ENCODE measurements at places on chromosomes 6 and 20.

DNA sequence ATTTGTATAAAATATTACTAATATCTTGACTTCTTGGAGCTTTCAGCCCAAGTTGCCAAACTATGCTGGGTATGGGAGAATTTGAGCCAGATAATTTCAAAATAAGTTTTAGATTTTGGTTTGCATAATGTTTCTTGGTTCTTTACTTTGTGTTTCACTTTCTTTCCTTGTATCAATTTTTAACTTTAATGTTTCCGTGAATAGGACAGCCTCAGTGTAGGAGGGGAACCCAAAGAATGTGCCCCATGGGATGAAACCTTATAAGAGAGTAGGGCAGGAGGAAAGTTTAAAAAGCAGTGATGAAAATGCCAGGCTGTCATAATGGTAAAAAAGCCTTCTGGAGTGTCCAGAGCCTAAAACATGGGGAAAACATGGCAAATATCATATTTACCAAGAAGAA lies 252.4 kb upstream of the IRAK1BP1 start:
- no peak for DNase-seq

DNA sequence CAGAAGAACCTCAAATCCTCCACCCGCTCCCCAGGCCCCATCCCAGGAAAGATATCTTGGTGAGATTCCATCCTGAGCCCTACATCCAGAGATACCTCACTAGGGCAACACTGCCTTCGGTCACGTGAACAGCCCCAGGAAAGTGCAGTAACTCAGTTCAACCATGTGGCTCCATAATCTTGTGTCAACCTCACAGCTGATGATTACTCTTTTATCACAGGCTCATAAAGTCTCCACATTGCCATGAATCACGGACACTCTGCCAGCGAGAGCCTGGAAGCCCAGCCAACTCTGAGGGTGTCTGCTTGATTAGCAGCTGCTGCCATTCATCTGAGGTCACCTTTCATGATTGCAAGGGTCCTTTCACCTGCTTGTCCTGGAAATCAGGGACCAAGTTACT lies 175.8 kb upstream of the LRFN2 start:
- no peak for DNase-seq

DNA sequence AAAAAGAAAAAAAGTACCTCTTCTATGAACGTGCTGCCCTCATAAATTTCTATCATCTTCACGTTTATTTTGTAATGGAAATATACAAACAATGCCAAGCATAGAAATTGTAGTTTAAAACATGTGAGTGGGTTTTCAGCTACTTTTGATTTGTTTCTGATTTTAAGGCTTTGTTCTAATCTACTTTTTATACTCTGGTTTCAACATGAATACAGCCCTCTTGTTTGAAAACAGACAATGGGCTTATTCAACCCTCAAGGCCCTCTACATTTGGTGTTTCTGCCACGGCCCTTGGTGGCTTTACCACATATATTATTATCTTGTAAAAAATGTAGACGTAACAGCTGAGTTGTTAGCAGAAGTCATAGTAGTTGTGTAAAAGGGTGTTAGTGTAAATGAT lies 153.9 kb downstream of the SOX4 start:
- no peak for DNase-seq

GRCh38 chr6:151482290-151482689 lies 11.5 kb upstream of the CCDC170 start:
- DNase-seq, result peak; percentile 11

GRCh38 chr20:50666709-50667298 lies 24.5 kb downstream of the RIPOR3 start:
- no peak for DNase-seq

DNA sequence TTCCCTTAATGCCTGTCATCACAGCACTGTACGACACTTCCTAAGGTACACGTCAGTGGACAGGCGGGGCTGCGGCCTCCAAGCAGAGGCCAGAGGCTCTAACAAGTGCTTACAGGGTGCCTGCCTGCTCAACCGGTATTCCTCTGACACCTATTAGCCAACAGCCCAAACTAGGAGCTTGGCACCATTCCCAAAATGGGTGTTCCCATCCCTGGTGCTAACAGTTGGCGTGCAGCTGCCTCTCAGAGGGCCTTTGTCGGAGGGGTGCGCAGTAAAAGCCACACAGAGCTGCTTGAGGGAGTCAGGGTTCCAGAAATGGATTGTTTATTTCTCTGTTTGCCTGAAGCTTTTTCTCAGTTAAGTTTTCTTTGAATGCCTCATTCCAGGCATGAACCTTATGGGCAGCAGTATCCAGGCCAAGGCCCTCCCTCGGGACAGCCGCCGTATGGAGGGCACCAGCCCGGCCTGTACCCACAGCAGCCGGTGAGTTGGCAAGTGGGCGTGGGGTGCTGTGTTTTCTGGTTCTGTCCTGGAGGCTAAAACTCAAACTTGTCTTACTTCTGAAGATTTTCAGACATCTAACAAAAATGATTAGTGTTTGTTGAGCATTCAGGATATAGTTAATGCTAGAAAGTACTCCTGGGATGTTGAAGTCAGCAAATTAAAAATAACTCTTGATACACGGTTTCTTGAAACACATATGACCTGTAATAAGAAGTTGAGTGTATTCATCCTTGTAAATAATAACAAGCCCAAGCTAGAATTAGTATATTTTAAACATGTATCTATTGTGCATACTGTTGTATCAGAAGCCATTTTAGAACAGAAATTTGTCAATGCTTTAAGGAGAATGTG lies 124.7 kb downstream of the TMEM242 start:
- no peak for DNase-seq

GRCh38 chr6:111668410-111668809 lies 62.7 kb upstream of the TRAF3IP2 start:
- DNase-seq, result no peak

DNA sequence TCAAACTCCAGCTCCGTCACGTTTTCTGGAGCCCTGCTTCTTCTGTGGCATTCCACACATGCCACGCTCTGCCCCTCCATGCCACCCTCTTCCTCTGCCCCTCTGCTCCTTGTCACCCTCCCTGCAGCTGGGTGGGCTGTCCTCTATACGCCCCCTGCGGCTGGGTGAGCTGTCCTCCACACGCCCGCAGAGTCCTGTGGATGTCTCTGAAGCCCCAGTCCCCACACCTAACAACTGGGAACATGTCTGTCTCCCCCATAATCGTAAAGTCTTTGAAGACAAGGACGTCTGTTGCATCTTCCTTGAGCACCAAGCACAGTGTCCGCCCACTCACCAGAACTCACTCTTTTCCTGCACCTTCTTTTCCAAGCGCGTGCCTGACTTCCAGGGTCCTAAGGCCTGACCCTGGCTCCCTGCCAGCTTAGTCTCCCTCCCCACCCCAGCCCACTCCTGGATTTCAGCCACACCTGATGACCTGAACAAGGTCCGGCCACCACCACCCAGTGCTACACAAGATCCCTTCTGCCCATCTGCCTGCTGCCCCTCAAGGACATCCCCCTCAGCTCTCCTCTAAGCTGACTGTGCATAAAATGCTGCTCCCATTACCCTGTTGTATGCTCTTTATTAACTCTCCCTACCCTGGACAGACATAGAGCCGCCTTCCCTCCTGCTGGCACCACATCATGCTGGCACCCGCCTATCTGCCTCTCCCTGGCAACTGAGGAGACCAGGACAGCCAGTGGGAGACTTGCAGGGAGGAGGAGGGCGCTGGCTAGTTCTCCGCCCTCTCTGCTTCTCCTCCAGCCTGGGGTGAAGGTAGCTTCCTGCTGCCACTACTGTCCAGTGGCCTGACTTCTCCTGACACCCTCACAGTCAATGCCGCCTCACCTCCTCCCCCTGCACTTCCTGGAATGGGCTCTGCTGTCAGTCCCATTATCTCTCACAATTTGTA lies 10.7 kb upstream of the PRR18 start:
- no peak for DNase-seq

- no peak for DNase-seq
Measured at GRCh38 chr6:41679696-41680095, 41.4 kb downstream of the MDFI start.

DNA sequence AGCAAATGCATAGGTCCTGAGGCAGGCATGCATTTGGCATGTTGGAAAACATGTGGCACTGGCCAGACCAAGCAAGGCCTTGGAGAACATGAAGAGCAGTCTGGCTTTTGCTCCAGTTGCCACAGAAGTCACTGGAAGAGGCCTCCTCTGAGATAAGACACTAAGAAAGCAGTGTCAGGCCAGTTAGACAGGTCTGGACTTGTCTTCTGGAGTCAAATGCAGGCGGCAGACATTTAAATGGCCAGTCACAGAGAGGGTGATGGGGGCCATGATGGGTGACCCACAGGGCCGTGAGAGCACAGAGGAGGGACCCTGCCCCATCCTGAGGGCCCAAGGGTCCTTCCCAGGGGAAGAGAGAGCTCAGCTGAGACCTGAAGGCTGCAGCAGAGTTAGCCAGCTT lies 26.7 kb upstream of the ADA start:
- DNase-seq, result no peak

DNA sequence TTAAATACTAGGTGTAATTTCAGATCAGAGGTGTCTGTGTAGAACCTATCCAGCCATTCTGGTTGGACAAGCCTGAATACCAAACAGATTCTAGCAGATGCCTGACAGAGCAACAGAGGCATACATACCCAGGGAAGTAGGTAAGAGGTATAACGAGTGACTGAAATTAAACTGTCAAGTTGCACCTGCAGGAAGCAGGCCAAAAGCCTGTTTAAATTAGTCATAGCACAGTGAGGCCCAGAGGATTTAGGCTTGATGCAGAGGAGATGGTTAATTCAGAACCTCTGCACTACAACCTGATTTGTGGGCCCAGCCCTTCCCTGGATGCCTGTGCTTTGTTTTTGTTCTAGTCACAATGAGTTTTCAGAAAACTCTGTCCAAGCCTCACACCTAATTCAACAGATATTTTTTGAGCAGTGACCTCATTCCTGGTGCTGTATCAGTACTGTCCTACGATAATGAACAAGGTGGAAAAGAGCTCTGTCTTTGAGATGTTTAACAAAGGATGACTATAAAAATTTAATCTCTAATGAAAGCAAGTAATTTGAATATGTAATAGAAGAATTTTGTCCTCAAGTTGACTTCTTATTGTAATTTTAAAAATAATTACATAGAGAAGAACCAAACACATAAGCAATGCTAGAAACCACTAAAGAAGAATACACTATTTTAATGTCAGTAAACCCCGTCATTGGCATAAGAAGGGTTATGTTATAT lies 31.7 kb downstream of the C6orf58 start:
- no peak for DNase-seq

DNA sequence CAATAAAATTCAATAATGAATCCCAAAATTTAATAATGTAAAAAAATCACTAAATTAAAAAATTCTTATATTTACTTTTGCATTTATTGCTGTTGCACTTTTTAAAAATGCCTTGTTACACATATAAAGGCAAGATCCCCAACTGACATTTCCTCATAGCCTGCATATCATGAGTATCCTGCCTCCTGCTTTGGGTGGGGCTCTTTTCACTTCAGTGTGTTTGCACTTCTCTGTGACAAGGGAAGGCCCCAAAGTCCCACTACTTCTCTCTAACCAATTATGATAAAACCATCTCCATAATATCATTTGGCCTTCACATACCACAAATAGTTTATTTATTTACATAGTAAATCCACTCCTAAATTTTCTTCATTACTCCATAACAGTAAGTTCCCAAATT lies 446.1 kb upstream of the MARCKS start:
- no peak for DNase-seq

DNA sequence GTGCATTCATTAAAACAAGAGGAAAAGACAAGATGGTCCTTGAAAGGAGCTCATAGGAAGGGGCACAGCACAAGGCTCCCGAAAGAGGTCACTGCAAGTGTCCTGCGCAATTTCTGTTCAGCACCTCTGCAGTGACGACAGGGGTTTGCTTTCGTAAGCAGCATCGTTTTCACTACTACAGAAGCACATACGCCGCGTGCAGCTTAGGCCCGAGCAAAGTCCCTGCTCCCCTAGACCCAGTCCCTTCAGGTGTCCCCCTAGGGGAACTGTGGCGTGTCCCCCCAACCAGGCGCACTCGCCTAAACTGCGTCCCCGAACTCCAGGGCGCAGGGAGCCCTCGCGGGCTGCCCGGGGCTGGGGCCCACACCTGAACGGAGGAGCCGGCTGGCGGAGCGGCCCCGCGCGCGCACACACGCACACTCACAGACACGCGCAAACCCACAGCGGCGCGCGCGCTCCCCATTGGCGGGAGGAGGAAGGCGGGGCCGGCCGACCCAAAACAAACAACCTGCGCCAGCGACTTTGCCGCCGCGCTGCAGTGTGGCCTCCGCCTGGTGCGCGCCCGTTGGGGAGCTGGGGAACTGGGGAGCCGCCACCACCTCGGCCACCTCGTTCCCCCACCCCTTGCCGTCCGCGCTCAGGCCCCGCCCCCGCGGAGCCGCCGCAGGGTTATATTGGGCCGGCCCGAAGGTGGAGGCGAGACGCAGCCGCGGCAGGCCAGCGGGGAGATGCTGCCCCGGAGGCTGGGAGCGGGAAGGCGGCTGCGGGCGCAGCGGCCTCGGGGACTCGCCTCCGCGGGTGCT lies at the start of gene FOXQ1:
FOXQ1 (plus strand) TSS at position 699 of the 803 bp plus-strand sequence. CDS start 607 bp downstream, outside the sequence.
- DNase-seq, result no peak

GRCh38 chr6:170006071-170006899 lies 254.9 kb downstream of the ERMARD start:
- DNase-seq, result no peak

GRCh38 chr6:148351309-148351708 lies 8.7 kb downstream of the SASH1 start:
- DNase-seq, result no peak

DNA sequence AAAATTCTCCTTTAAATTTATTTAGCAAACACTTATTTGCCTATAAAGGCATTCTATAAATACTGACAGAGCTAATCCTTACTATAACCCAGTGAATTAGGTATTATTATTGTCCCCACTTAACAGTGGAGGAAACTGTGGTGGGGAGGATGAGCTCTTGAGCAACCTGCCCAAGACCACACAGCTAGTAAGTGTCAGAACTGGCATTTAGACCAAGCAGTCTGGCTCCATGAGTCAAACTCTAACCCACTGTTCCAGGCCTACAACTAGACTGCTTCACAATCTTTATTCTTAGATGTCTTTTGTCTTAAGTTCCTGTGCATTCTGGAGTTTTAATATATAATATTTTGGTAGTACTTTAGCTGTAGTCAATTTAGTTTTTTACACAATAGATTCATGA lies 530.8 kb downstream of the BCKDHB start:
- DNase-seq, result no peak

DNA sequence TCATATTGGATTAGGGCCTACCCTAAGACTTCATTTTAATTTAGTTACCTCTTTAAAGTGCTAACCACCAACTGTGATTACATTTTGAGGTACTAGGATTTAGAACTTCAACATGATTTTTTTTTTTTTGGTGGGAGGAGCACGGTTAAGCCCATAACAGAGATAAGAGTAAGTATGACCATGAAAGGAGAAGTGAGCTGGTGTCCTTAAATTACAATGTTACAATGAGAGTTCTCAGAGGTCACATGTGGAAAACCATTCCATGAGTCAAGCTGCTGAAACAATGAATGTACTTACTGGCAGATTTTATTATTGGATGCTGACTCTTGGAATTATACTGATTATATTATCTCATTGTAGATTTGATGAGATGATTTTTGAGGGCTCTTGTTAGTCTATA lies 779.3 kb upstream of the CITED2 start:
- no peak for DNase-seq

- no peak for DNase-seq
Measured at GRCh38 chr6:158022749-158023596, 41.3 kb downstream of the SYNJ2 start.

Measured in OCI-LY7 (cell line).